AG04449 (cell line): ENCODE measurements at places on chromosomes 7 and 10.

GRCh38 chr7:96792115-96792514 lies 82.5 kb upstream of the SEM1 start:
- no peak for DNase-seq

GRCh38 chr7:76302347-76303201 lies at the start of gene HSPB1:
TSS of gene HSPB1 (plus strand) at chr7:76302673. CDS start at chr7:76302713, 40 bp downstream.
- DNase-seq, result no peak

DNA sequence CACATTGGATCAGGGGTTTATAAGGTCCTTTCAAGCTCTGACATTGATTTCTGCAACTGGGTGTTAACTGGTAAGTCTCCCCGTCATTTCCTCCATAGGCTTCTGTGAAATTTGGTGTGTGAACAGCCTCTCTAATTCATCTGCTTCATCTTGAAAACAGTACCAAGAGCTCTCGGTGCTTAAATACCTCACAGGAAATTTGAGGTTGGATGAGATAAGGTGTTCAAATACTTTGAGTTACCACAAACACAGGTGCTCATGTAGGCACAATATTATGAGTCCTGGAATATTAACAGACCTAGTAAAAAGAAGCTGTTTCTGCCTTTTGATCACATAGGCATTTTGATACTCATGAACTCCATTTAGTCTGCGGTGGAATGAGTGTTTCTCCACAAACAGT lies 85.2 kb downstream of the RTKN2 start:
- no peak for DNase-seq

DNA sequence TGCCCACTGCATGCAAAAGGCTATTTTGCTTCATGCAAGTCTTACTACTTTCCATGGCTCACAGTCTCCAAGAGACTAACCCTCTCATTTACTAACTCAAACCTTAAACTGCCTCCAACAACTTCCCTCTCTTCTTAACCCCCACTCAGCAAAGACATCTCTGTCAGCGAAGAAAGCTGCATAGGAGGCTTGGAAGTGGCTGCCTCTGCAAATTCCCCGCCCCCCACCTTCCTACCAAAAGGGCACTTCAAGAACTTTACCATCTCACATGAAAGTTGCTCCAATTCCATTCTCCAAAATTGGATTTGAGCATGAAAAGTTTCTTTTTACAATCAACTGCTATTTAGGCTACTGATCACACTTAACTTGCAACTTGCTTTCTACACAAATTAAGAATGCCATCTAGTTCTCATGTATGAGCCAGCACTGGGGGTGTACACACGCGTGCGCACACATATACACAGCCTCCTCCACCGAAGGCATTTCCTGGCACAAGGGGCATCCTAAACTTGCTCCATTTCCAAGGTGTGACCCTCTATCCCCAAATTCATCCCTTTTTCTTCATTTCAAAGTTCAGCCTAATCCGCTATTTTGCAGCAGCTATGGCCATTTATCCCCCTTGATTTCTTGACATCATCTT lies 1.8 kb downstream of the CCDC6 start:
- DNase-seq, result no peak

DNA sequence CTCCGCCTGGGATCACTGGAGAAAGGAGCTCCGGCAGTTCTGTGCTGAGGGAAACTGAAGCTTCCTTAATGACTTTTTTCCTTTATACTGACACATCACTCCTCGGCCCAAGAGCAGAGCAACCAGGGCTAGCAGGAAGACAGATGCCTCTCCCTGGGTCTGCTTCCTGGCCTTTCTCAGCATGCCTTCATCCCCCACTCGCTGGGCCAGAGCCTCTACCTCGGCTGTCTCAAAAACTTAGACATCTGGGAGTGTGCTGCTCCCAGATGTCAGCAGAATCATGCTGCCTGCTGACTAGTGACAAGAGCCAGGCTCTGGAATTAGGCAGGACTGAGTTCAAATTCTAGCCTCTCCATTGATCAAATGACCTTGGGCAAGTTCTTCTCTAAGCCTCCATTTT lies 24.4 kb upstream of the LRRC4 start:
- DNase-seq, result no peak

DNA sequence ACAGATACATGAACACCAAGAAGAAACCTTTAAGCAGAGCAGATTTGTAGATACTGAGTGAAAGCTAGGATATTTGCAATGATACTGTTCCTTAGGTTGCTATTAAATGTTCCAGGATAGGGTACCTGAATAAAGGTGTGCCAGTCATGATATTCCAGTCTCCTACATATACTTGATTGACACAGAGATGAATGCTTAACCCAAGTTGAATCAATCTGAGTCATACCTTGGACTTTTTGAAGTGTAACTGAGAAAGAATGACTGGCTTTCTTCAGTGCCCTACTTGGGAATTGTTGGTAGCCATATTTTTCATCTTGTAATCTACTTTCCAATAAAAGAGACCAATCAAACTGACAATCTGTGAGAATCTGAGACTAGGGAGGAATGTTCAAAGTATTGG lies 805.7 kb upstream of the GHITM start:
- no peak for DNase-seq

- no peak for DNase-seq
Observed at GRCh38 chr7:113945018-113945938, 26.5 kb upstream of the PPP1R3A start.

DNA sequence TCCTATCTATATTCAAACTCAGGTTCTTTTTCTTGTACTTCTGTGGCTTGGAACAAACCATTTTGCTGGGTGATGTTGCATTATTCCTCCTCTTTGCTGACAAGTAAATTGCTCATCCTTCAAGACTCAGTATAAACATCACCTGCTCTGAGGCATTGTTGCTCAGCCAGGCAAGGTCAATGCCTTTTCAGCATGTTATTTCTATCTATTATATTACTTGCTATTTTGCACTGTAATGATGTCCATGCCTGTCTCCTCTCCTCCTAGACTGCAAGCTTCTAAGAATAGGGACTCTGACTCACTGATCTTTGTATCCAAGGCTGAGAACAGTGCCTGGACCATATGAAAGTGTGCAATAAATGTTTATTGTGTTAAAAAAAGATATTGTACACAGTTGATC lies 293.8 kb downstream of the RNLS start:
- no peak for DNase-seq

DNA sequence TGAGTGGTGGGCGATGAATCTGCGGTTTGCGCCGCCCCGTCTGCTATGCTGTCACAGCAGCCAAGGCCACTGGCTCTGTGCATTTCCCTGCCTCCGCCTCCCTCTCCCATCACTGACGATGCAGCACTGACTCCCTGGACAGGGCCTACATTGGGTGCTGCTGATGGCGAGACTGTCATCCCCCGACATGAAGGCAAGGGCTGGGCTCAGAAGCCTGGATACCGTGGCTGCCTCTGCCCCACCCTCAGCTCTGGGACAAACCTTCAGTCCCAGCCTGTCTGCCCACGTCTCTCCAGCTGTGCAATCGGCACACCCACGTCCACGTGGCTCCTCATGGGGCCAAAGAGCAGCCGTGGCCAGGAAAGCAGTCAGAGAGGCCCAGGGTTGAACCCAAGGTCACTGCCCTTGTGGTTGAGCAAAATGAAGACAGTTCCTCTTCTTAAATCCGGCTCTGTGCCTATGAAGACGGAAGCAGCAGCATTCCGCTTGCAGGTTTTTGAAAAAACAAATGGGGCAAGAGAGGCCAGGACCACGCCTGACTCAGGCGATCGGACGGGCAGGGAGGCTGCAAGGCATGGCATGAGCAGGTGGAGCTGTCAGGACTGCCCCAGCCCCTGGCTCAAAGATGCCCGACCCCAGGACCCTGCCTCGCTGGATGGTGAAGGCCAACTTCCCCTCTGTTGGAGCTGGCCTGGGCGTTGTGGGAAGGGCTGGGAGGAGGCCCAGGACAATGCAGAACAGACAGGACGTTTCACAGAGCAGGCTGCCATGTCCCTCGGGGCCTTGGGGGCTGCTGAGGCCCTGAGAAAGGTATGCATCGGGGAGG lies 517.5 kb downstream of the DNAJB6 start:
- DNase-seq, result no peak

- DNase-seq, result no peak
Observed at GRCh38 chr7:76187272-76187671, 14.4 kb upstream of the SRRM3 start.

DNA sequence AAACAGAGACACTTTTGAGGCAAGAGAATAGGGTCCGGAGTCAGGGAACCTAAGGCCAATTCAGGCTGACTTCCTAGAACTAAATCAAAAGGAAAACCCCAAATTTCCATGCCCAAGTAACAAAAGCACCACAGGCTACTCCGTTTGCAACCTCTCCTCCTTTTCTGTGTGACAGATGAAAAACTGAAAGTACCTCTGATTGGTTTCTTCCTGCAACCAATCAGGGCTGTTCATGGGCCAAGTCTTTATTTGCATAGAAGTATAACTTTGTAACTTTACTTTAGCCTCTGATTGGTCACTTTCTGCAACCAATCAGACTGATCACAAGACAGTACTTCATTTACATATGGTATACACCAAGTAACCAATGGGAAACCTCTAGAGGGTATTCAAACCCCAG lies 239.9 kb upstream of the KCND2 start:
- DNase-seq, result no peak

DNA sequence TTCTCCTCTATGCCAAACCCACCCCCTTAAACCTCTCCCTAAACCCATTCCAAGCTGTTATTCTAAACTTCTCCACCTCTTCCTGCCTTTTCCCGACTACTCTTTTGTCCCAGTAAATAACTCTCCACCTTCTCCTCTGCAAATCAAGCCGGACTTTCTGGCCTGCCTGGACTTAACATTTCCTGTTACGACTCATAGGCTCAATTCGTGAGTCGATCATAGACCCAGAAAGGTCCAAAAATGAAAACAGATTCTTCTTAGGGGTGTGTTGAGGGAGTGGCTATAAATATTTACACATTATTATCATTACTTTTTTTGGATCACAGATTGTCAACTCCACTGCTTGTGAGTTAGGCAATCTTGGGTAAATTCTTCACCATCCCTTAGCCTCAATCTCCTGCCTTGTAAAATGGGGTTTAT lies 59.0 kb upstream of the HABP2 start:
- DNase-seq, result no peak

- no peak for DNase-seq
Observed at GRCh38 chr10:30996481-30997005, 35.1 kb downstream of the ZNF438 start.

DNA sequence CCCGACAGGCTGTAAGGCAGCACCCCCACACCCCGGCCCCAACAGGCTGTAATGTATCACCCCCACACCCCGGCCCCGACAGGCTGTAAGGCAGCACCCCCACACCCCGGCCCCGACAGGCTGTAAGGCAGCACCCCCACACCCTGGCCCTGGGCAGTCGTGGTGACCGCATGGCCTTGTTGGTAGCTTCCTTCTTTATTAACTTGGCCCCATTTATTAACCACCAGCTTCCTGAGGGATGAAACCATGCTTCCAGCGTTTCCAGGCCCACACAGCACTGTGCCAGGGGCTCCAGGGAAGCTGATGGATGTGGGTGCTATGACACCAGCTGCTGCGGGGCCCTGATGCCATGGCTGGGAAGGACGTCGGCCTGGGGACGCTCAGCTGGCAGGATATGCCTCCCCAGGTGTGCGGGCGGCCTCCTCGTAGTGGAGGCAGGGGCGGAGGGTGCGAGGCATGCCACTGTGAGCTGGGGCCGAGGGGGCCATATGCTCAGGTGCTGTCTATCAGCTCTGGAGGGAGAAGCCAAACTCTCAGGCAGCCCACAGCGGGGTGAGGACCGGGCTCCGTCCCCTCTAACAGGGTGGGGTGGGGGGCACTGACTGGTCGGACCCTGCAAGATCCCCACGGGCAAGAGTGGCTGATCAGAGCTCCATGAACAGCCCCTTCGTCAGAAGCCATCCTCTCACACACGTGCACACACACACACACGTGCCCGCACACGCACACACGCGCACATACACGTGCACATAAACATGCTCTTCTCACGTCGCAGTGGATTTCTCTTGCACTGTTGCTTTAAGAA lies 311.0 kb downstream of the PTPRN2 start:
- DNase-seq, result no peak

DNA sequence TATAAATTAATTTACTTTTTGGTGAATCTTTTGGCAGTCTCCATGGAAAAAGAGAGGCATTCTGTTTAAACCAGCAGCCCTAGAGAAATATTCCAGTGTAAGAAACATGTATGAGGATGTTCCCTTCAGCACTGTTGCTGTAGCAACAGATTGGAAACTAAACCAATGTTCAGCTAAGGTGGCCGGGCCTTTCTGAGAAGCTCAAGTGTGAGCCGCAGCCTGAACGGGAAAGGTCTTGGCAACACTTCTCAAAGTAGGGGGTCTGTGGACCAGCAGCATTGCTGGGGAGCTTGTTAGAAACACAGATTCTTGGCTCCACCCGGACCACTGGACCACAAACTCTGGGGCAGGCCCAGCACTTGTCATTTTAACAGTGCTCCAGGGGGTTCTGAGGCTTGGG lies 36.2 kb downstream of the RAMP3 start:
- no peak for DNase-seq

DNA sequence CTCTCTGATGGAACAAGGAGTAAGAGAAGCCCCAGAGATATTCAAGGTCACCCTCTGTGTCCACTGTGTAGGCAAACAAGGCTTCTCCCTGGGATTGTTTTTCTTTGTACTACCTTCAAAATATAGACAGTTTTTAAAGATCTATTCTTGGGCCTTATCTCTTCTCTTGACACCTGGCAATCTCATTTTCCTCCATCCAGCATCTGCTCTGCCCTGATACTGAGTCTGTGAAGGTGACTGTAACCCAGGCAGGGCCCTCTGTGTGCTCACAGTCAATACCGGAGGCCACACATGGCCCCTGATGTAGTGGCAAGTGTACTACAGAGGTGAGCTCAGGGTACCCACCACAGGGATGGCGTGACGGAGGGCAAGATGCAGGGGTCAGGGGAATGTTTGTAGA lies 221.1 kb downstream of the SNX10 start:
- DNase-seq, result no peak

GRCh38 chr7:70565721-70566370 lies 566.1 kb upstream of the GALNT17 start:
- no peak for DNase-seq

DNA sequence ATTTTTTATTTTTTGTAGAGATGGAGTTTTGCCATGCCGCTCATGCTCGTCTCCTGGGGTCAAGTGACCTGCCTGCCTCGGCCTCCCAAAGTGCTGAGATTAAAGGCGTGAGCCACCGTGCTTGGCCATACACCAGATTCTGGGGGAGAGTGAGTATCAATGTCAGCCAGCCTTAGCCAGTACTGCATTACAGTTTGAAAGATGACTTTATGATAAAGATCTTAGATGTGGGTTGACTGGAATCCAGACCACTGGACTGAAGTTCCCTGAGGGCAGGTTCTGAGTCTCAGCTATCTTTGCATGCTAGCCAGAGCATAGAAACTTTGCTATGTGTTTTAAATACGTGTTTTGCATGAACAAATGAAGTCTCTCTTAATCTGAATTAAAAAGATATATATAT lies 117.2 kb upstream of the EFCAB10 start:
- DNase-seq, result no peak

GRCh38 chr10:92493362-92493761 lies 80.5 kb downstream of the IDE start:
- DNase-seq, result no peak

GRCh38 chr7:106999023-106999422 lies 45.5 kb upstream of the PRKAR2B start:
- DNase-seq, result no peak

- DNase-seq, result no peak
Observed at GRCh38 chr7:82373926-82374635, 69.5 kb downstream of the CACNA2D1 start.
